D341Med (cell line): ENCODE measurements at places on chromosomes 12 and 14.

DNA sequence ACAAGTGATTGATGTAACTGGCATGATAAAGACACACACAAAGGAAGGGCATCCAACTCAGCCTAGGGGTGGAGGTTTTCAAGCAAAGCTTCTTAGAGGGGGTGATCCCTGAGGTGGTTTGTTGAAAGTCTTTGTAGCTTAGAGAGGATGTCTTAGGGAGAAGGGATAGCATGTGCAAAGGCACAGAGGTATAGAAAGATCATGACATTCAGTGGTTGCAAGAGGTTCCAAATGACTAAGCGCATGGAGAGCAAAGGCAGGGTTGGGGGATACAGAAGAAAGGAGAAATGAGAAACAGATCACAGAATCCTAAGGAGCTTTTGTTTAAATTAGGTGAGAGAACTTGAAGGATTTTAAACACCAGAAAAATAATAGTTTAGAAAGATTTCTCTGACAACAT lies 5.2 kb upstream of the CCT2 start:
- no peak for DNase-seq

DNA sequence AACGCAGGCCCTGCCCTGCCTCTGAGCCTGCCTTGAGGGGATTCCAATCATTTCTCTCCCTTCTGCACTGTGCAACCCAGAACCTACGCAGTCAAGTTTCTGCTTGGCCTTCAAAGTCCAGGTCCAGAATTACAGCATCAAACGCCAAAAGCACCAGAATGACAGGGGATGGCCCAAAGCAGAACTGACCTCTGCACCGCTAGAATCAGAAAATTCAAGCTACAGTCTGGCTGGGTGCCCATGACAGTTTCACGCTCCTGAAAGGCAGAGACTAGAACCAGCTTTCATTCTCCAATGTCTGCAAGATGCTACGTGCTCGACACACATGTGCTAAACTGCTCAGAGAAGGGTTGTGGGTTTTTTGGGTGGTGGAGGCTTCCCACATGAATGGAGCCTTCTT lies 4.1 kb downstream of the CLMN start:
- DNase-seq: no peak

DNA sequence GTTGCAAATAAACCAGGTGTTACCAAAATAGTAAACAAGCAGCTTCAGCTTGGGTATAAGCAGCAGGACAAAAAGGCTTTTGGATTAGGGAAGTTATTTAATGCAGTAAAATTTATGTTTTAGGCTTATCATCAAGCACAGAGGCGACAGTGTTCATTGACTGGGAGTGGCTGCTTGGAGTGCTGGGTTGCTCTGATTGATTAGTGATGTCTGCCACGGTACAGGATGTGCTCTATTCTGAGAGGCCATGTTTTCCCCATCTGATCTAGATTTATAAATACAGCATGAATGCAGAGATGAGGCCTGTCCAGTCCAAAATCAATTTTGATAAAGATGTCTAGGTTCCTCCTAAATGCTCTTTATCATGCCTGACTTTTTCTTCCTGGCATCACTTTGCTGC lies 83.5 kb downstream of the MAP1LC3B2 start:
- no peak for DNase-seq

DNA sequence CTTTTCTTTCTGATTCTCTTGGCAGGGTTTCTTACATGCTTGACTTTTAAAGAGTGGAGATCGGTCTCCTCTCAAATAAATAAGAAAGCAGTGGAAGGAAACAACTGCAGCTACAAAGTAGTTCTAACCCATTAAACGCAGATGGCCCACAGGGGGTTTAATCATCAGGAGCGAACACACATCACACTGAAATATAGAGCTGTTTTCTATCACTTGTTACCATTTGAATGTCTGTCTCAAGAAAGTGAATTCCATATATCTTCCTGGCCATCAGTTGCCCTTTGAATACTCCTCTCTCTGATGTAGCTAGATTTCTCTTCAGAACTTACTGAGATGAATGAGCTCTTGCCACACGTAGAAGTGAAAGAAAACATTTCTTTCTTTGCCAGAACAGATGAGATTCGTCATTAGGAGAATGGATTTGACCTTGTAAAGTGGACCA lies 29.1 kb downstream of the ALX1 start:
- no peak for DNase-seq

DNA sequence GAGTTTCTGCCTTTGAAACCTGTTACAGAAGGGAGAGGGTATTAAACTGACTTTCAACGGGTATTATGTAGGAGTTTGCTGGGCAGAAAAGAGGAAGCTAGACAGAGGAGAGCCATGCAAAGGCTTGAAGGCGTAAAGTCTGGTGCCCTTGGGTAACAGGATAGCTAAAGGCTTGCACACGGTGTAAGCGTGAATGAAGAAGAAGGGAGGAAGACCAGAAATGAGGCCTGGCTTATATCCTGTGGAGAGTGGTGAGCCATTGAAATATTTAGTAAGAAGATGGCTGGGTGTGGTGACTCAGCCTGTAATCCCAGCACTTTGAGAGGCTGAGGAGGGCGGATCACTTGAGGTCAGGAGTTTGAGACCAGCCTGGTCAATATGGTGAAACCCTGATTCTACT lies 22.6 kb downstream of the SUDS3 start:
- DNase-seq: no peak
